ENCODE measurements at places on chromosomes 7 and 10.

- H3K27me3 ChIP-seq = no peaks in the 10 kb centered on the region
- H3K27ac ChIP-seq = no peak overlapping the region
- peaks cover 7% of the 10 kb centered on the region for H3K4me1 ChIP-seq
- no peak overlapping the region for H3K4me3 ChIP-seq
Measured at GRCh38 chr7:141533149-141533949, 17.9 kb upstream of the AGK start.

- DNase-seq = no peak
- no peaks in the 10 kb centered on the region for H3K27me3 ChIP-seq
- H3K4me3 ChIP-seq = no peak overlapping the region
- no peak overlapping the region for H3K27ac ChIP-seq
Measured at GRCh38 chr10:61039868-61040267, 95.9 kb upstream of the RHOBTB1 start.

DNA sequence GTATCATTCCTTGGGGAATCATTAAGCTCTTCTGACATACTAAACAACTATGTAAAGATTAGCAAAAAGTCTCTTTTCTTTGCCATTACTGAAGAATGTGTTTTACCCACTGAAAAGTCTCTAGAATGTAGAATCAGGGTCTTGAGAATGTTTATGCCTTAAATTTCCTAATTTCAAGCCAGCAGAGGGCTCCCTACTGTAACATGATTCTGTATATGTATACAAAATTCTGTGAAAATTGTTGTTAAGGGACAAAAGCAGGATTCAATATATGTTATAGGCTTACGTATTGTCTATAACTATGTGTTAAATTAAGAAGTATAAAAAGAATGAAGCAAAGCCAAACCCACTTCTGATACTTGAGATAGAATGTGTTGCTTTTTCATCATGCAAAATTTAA is 296.9 kb upstream of the DGKB start:
- H3K36me3 ChIP-seq = no peaks in the 10 kb centered on the region
- DNase-seq = no peak
- no peaks in the 10 kb centered on the region for H3K27me3 ChIP-seq
- H3K4me1 ChIP-seq = no peaks in the 10 kb centered on the region

DNA sequence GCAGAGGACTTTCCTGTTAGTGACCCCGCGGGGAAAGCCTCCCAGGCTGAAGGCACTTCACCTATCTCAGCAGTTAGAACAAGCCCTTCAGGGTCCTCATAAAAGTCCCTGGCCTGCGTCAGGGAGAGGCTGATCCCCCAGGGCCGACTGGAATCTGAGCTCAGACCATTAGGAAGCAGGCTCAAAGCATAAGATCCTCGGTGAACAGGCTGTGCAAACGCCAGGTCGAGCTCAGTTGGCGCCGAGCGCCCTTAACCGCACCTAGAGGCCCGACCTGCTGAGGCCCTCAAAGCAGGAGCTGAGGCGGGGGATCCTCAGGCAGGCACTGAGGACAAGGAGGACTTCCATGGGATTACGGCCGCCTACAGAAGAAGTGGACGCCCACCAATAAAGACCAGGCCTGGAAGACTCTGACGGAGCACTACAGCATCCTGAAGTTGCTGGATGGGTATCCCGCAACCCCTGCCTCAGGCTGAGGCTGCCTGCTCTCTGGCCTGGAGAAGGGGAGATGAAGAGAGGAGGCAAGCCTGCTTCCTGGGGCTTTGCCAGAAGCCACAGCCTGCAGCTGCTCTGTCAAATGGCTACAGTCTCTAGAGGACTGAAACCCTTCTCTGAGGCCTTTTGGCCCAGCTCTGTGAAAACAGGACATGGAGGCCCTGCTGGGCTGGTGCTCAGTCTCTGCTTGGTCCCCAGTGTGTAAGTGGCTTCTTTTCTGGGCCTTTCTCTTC is 29.9 kb downstream of the LIPJ start:
- H3K36me3 ChIP-seq = no peaks in the 10 kb centered on the region
- no peak overlapping the region for H3K27ac ChIP-seq
- no peaks in the 10 kb centered on the region for H3K4me1 ChIP-seq
- DNase-seq = no peak

DNA sequence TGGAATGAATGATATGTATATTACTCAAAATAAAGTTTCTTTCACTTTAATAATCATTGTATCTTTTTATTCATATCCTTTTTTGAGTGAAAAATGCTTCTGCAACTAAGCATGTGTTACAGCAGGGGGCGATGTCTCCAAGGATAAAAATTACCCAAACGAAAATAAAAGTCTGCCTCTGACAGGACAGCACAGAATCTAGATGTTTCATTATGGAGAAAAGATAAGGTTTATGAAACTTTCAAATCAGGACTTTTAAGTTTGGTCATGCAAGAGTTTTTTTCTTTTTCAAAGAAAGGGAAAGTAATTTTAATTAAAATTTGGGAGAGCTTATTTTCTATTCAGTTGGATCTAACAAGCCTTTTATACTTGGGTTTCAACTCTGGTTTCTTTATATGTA is 48.4 kb downstream of the TES start:
- H3K4me3 ChIP-seq = no peak overlapping the region
- peaks cover 28% of the 10 kb centered on the region for H3K36me3 ChIP-seq
- H3K27me3 ChIP-seq = peaks cover 10% of the 10 kb centered on the region
- peak overlapping the region; percentile 62 for H3K27ac ChIP-seq
- peak; percentile 17 for DNase-seq

- peaks cover 2% of the 10 kb centered on the region for H3K27me3 ChIP-seq
- no peak overlapping the region for H3K4me3 ChIP-seq
- no peaks in the 10 kb centered on the region for H3K4me1 ChIP-seq
- no peak for DNase-seq
Measured at GRCh38 chr10:30737931-30738391, 108.4 kb upstream of the LYZL2 start.

DNA sequence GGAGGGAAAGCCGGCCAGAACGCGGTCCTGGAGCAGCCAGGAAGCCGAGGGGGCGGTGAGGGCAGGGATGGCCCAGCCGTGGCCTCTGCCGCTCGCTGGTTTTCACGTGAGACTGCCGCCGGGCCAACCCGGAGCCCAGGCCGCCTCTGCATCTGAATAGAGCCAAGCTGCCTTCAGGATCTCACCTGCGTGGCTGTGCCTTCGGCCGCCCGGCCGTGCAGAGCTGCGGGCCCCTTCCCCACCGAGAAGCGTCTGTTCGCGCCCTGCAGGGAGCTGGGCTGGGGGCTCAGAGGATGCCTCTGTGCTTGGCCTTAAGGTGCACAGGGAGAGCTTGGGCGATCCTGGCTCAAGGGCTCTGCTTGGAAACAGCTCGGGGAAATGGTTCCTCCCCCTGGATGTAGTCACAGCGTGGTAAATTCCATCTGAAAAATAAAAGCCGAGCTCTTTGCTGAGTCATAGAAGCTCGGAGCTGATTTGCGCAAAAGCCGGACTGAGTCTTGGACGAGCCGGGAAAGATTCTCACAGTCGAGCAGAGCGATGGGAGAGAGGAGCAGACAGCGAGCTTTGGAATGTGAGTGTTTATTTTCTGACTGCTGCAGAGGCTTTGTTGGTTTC is at the start of gene JAKMIP3:
Gene JAKMIP3 (plus strand): TSS at position 456 of the 615 bp plus-strand sequence. CDS start 38,863 bp downstream, outside the sequence.
- H3K36me3 ChIP-seq = no peaks in the 10 kb centered on the region
- no peaks in the 10 kb centered on the region for H3K4me1 ChIP-seq
- DNase-seq = no peak
- H3K27me3 ChIP-seq = no peaks in the 10 kb centered on the region
- no peak within 1 kb of the TSS for H3K27ac ChIP-seq

DNA sequence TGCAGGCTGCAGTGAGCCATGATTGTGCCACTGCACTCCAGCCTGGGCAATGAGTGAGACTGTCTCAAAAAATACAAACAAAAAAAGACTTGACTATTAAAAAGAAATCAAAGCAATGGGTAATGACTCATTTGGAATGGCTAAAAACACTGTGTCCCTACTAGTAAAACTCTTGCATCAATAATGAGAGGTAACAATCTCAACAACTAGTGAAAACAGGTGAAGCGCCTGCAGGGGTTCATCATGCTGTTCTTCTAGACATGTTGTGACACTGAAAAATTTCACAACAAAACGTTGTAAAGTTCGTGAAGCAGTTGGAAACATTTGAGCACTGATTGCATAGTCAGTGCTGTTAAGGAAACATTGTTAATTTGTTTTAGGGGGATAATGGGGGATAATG is 26.9 kb upstream of the SLC29A4 start:
- H3K36me3 ChIP-seq = no peaks in the 10 kb centered on the region
- no peak overlapping the region for H3K4me3 ChIP-seq
- DNase-seq = no peak
- no peak overlapping the region for H3K27ac ChIP-seq
- H3K27me3 ChIP-seq = no peaks in the 10 kb centered on the region

Measured in immature natural killer cell (primary cell).